ENCODE measurements at places on chromosomes 3 and 15. TPM values are rescaled to one million over a fixed set of nuclear protein-coding genes. Genes with fewer than 3 reads are reported as not detected.
A peak's percentile ranks its signal among the peaks of the same experiment; 100 is the strongest.

ALDH1L1 gene
- total RNA-seq: 0.27 TPM

TRIM42 gene
- not detected for total RNA-seq

DNA sequence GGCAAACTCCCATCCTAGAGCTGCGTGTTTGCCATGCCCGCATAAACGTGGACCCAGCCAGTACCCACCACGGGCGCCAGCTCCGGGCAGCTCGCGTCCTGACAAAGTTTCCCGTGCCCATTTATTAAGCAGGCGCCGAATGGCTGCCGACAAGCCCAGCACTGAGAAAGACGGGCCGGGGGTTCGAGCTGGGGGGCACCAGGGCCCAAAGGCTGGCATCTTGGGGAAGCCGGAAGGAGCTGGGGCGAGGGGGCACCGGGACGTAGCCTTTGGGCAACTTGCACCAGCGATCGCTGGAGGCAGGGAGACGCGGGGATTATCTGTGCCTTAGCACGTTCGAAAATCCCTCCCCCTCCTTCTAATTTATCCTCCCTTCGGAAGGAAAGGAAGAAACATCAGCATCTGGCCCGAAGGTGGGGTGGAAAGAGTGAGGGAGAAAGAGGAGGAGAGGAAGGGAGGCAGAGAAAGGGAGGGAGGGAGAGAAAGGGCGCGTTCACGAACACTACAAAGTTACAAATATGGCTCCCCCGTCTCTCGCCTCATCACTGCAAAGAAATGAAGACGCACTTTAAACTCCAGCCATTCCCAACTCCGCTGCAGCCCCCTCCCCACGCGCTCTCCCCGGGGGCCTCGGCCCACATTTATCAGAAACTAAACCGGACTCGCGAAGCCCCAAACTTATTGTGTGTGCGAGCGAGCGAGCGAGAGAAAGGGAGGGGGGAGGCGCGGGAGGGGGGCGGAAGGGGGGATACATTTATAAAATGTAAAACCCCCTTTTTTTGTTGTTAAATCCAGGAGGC lies 1.0 kb downstream of the ANP32A start:
- DNase-seq: peak; percentile 62

SAMMSON gene
- total RNA-seq: not detected

DNA sequence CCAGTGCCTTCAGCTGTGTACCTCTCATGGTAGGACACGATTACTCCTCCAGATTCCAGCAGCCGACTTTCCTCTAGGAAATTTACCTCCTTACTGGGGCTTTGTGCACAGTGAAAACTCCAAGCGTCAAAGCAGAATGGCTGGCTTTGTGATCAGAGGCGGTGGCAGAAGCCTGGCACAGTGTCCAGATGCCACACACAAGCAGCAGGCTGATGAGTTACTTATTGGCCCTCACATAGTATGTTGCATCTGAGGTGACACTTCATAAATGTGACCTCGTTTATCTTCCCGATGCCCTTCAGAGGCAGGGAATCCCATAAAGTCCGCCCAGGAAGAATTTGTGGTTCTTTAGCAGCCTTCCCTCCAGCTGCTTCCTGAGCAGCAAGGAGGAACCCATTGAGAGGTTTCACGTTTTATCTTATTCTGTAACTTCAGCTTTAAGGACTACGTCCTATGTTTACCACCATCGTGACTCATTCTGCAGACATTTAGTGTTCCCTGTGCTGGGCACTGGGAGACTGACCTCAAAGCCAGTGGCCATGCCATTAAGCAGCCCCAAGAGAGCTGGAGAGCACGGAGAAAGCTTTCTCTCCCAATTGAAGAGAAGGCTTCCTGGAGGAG lies 107.1 kb upstream of the C15orf61 start:
- peak; percentile 45 for DNase-seq

Data from MG63 (cell line).